Retina (tissue), 1 donor: ENCODE measurements at places on chromosomes 6 and 20.

DNA sequence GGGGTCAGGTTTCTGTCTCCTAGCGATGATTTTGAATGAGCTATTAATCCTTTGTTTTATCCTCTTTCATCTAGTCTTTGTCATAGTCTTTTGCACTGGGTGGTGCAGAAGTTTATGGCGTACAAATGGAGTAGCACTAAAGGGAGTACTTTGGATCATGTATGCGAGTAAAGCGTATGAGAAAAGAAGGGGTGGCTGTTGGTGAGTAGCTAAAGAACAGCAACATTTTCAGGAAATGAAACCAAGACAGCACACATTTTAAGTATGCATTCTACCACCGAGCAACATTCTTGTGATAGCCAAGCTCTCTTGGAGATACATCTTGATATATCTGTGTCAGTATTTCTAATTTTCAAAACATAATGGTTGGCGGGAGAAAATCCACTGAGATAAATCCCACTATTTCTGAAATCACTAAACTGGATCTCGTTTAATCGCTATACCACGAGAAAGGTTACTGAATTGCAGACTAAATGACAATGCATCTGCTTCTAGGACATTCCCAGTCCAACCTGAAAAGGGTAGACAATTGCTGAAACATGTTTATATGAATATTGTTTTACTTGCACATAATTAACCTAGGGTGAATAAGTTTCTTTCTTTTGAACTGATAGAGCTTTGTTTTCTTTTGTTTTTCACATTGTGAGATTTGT is 196.1 kb downstream of the TRIM27 start:
- DNase-seq, result no peak

DNA sequence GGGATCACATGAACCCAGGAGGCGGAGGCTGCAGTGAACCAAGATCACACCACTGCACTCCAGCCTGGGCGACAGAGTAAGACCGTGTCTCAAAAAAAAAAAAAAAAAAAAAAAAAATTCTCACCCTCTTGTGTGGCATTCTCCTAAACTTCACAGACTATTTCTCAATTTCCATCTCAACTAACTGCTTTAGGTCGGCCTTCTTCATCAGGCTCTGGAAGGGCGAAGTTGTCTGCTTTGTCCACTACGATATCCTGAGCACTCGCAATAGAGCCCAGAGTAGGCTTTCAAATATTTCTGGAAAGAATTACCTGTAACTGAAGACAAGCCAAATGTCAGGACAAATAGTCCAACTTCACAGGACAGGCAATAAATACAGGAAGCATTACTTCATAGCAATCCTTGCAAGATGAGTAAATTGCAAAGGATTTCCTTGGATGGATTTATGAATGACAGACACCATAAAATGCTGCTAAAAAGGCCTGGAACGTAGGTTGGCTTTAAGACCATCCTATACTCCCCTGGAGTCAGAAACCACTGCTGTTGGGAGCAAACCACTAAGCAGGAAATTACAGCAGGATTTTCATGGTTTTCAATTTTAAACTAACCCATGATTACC is 116.3 kb upstream of the SLC2A12 start:
- DNase-seq, result no peak

GRCh38 chr20:4748847-4749246 is 27.1 kb downstream of the PRND start:
- DNase-seq, result no peak

- no peak for DNase-seq
These were observed 143.7 kb downstream of the BTBD9 start for GRCh38 chr6:38495922-38496635.

- DNase-seq, result peak; percentile 6
These were observed 36.1 kb downstream of the CAP2 start for GRCh38 chr6:17429383-17430061.

DNA sequence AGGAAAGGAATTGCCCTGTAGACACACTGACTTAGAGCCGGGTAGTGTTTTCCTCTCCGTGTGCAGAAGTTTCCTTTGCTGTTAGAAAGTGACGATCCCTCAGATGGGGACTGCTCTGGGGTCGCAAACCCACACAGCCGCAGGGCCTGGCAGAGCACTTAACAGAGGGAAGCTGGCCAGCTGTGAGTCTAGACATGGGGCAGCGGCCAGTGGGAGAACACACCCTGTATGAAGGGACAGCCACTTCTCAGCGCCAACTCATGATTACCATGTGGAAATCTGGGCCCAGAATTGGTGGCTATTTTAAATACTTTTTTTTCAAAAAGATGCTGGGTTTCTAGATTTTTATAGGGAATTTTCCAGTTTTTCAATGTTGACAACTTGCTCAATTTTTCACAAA is 39.4 kb downstream of the SLC9A8 start:
- no peak for DNase-seq
